ENCODE measurements at places on chromosomes 5 and 9. TPM values are rescaled to one million over a fixed set of nuclear protein-coding genes. Genes with fewer than 3 reads are reported as not detected.

GRCh38 chr9:4196376-4196775, 103.5 kb downstream of the GLIS3 start:
- no peak overlapping the region for H3K27ac ChIP-seq
- DNase-seq: no peak
- no peaks in the 10 kb centered on the region for H3K27me3 ChIP-seq
- H3K4me3 ChIP-seq: no peak overlapping the region

Gene CNTNAP3B
- total RNA-seq: 1.9 TPM

Gene ZNF883
- total RNA-seq: 1.0 TPM

DNA sequence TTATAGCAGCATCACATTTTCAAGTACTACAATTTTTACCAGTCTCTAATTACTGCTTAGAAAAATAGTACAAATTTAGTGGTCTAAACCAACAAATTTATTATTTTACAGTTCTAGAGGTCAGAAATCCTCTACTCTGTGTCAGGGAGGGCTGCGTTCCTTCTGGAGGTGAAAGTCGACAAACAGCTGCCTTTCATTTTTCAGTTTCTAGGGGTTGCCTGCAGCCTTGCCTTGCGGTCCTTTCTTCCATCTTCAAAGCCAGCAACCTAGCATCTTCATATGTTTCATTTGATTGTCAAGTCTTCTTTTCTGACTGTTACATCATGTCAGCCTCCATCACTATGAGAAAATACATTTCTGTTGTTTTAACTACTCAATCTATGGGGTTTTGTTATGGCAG, 1022.1 kb downstream of the CDH18 start:
- no peak overlapping the region for H3K27ac ChIP-seq
- H3K36me3 ChIP-seq: no peaks in the 10 kb centered on the region
- H3K4me3 ChIP-seq: no peak overlapping the region
- no peak for DNase-seq
